ENCODE measurements at places on chromosomes 4 and X.

DNA sequence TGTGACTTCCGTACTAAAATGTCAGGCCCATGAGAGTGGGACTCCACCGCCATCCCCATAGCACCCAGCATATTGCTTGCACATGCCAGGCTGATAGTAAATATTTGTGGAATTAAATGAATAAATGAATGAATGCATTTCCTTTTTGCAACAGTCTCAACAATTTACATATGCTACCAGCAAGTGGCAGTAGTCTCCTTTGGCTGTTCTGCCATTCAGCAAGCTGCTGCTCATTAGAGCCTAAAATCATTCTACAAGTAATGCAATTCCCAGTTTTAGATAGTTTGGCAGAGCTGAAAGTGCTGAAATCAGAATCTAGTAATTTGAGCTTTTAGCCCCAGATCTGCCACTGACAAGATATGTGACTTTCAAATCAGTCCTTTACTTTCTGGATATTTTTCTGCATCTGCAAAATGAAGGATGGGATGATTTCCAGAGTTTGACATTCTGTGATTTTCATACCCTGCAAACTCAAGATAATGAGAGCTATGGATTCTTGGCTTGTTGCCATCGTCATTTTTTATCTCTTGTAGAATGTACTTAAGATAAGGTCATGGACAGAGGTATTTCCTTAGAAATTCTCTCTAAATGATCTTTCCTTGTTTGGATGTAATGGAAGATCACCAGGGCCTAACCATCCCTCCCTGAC is 35.7 kb upstream of the INTS6L start:
- DNase-seq, result peak; percentile 10

- no peak for DNase-seq
Observed at GRCh38 chrX:101357166-101357795, 8.7 kb upstream of the TIMM8A start.

DNA sequence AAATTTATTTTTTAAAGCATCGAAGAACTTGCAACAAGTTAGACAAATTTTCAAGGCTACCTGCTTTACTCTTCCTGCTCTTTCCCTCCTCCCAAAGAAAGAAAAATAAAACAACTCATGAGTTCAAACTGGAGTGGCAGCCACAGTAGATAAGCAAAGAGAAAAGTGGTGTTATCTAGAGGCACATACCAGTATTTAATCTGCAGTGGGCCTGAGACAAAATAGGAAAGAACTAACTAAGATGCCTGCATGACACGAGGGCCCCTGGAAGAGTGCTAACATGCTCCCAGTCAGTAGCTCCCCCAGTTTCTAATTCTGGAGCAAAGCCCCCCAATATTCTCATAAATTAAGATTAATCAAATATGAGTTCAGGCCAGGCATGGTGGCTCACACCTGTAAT is 7.9 kb downstream of the ARL9 start:
- no peak for DNase-seq

- no peak for DNase-seq
Observed at GRCh38 chr4:68718447-68719074, 48.1 kb upstream of the UGT2B15 start.

- no peak for DNase-seq
Observed at GRCh38 chrX:2463973-2464676, 36.7 kb downstream of the DHRSX start.

- DNase-seq, result no peak
Observed at GRCh38 chr4:10734697-10735096, 50.1 kb upstream of the CLNK start.

DNA sequence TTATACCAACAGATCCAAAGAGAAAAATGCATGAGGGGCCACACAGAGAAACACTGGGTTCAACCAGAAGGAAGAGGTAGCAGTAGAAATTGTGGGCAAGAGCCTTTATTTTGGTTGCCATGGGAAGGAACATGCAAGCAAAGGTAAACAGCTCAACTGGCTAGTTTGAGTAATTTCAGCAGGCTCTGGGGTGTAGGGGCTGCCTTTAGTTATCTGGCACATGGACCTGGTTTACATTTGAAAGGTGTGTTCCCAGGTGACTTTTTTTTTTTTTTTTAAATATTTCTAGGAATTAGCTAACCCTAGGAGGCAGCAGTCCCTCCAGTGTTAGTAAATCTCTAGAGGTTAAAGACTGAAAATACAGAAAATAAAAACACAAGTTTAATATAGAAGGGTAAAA is 481.9 kb downstream of the ACTRT1 start:
- no peak for DNase-seq

GRCh38 chr4:26820346-26820745 is 40.3 kb upstream of the STIM2 start:
- no peak for DNase-seq

- no peak for DNase-seq
Observed at GRCh38 chrX:22310779-22311178, 38.1 kb downstream of the CBLL2 start.

DNA sequence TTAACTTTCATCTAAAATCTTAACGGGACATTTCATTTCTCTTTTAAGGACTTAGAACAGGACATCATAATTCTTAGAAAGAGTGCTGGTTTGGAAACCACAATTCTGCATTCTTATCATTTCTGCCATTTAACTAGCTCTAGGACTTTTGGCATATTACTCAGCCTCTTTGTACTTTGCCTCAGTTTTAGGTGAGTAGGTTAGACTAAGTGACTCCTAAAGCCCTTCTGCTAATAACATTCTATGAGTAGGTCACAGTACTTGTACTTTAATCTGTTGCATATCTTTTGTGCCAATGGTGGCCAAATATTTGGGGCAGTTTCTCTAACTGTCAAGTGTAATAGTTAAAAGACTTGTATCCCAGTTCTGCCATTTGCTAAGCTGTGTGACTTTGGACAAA is 115.4 kb upstream of the NUDT6 start:
- DNase-seq, result no peak

GRCh38 chr4:183303301-183303700 is 16.8 kb downstream of the CLDN22 start:
- DNase-seq, result no peak

DNA sequence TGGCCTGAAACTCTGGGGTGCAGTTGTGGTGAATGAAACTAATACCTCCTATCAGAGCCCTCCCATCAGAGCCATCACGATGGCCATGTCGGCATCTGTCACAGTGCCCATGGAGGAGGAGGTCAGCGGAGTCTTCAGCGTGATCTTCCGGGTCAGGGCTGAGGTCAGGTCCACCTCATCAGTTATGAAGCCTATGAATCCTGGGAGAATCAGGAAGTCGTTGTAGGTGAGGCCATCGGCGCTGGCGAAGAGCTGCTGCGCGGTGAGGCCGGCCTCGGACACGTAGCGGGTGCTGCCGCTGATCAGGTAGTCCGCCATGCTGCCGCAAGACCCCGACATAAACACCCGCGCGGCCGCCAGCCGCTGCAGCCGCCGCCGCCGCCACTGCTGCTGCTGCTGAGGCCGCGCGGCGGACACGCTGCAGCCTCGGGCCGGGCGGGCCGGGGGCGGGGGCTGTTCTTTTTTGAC is 376.7 kb upstream of the MAOA start:
- DNase-seq, result no peak

Measured in activated naive CD4-positive, alpha-beta T cell treated with anti-CD3 and anti-CD28 coated beads, Interleukin-2, amount 50 U/mL, for 16 hours (primary cell).